Hematopoietic multipotent progenitor cell treated with erythropoietin and hydrocortisone succinate and interleukin-3 and kit ligand, for 4 days (in vitro differentiated cells): ENCODE measurements at places on chromosomes 2 and 18.

DNA sequence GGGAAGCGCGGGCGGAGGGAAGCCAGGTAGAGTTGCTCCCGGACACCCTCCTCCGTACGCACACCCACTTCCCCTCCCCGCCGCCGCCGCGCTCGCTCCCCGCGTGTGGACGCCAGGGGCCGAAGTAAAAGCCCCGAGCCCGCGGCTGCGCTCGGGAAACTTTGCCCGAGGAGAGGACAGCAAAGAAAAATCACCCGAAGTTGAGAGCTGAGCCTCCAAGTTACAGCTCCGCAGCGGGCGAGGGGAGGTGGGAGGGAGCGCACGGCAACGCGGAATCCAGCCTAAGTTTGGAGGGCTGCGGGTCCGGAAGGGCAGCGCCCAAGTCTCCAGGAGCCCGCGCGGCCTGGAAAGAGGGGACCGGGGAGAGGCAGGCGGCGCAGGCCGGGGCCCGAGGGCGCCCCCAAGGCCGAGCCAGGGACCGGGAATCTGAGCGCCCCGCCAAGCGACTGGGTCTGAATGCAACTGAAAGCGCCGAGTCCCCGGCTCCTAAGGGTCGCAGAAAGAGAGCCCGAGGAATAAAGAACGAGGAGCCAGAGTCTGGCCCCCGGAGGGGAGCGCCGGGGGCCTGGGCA lies 706 bp upstream of the BCL11A start:
- DNase-seq, result peak; percentile 79

GRCh38 chr2:227451655-227451992 lies 20.3 kb upstream of the AGFG1 start:
- no peak for DNase-seq

- DNase-seq, result no peak
These were observed 859.1 kb upstream of the ACVR2A start for GRCh38 chr2:146985753-146986152.

DNA sequence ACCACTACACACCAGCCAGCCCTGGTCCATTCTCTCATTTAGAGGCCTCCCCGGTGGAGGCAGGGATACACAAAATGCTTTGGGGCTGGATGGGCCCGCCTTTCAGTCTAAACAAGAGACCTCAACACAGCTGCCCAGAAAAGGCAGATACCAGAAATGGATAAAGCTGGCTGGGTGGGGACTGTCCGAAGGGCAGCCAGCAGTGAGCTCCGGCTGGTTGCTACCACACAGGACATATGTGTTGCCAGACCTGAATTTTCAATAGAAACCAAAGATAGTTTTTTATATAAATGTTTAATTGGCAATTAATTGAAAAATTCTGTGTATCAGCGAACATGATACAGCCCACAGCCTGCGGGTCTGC lies 1.4 kb downstream of the GPBAR1 start:
- DNase-seq, result no peak

DNA sequence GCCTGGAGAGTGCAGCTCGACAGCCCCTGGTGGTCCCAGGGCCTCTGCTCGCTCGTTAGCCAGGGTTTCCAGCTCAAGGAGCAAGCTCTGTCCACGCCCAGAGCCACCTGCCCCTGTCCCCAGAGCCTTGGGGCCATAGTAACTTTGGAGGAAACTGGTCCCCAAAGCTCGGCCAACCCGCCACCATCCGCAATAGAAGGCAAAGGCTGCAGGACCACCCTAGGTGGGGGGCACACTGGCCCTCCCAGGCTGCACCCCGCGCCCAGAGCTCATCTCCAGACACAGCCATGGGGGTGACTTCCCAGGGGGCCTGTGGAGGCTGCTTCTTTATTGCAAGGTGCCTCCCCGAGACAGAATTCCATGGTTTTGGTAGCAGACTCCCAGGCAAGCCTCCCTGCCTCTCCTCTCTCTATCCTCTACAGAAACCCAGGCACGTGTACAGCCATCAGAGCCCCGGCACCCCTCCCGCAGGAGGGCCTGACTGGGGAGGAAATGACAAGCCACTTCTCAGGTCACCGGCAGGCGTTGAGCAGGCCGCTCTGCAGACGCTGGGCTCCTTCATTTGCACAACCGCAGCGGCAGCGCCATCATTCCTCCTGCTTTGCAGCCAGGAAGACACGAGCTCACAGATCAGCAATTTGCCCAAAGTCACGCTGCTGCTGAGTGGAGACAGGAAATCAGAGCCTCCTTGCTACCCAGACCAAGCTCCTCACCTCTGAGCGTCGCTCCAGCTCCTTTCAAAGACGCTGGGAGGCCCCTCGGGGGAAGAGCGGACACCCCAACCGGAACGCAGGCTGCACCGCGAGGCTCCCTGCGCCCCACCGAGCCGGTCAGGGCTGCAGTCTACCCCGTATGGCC lies 80.2 kb downstream of the NDUFA10 start:
- DNase-seq, result peak; percentile 76

GRCh38 chr2:119826370-119826961 lies 66.7 kb downstream of the PTPN4 start:
- DNase-seq, result peak; percentile 80

DNA sequence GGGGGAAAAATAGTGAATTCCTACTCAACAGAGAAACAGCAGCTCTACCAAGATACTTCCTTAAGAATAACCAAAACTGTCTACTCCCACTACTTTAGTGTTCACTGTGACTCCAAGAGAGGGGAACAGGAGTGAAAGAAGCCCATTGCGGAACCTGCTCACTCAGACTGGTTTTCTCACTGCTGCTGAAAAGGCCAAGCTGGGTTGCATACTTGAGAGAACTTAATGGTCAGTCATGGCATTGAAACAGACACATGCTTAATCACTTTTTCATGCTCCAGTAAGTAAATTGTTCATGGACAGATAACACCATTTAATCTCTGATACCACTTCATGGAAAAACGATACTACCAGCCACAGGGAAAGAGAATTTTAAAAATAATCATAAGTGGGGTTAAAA lies 35.7 kb upstream of the SLC8A1 start:
- DNase-seq, result no peak

DNA sequence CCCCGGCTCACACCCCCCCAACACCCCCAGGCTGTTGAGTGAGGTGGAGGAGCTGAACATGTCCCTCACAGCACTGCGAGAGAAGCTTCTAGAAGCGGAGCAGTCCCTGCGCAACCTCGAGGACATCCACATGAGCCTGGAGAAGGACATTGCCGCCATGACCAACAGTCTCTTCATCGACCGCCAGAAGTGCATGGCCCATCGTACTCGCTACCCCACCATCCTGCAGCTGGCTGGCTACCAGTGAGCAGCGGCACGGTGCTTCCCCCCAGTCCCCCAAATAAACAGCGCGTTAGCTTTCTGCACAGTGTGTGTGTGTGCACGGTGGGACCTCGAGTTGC lies 5.3 kb downstream of the TEKT4 start:
- DNase-seq, result no peak

GRCh38 chr18:8863427-8863826 lies 158.1 kb downstream of the MTCL1 start:
- DNase-seq, result no peak

DNA sequence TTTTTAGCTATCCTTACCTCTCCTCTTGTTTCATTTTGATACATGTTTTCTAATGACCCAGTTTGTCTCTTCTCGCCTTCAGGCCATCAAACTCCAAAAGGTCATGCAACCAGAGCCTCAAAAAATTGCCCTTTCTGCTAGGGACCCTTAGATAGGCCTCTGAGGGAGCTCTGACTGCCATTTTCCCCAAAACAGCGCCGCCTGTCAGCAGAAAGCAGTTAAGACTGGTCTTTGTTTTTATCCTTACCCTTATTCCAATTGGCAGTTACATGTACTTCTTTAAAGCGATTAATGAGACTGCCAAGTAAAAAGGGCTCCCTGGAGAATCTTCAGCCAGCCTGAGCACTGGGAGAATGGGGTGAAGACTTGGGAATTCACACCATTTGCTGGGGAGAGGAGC lies 55.1 kb upstream of the RIT2 start:
- no peak for DNase-seq
